Ascending aorta (tissue), 2 donors: ENCODE measurements at places on chromosomes 1 and 21.

DNA sequence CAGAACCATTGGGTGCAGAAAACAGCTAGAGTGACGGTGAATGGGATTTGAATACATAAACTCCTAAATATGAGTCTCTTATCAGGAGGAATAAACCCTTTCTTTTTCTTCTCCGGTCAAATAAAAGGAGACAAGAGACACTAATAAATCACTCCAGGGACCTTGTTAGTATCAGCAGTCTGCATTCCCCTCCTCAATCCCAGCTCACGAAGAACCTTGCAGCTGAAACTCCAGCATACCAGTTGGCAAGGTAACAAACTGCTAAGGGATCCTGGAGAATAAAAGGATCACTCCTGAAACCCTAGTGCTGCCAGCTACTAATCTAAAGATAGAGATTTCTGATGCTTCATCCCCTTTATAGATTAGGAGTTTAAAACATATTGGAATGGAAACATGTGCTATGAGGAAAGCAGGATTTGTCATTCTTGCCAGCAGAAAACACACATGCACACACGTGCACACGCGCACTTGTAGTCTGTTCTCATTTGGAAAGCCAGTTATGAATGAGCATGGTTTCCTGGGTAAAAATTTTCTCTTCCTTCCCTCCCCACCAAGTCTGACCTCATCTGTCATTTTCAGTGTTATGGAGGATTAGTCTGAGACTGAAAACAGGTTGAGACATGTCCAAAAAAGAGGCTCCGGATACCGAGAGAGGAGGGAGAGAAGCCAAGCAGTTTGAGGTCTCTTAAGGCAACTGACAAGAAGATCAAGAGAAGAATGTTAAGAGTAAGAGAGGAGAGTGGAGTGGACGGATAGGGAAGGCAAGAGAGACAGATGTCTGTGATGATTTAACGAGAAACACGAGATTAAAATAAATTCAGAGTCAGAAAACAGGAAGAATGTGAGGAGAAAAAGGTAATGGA, 10.9 kb downstream of the IER5 start:
- no peak for DNase-seq

GRCh38 chr1:71054281-71054731, 6.7 kb upstream of the PTGER3 start:
- DNase-seq = no peak

DNA sequence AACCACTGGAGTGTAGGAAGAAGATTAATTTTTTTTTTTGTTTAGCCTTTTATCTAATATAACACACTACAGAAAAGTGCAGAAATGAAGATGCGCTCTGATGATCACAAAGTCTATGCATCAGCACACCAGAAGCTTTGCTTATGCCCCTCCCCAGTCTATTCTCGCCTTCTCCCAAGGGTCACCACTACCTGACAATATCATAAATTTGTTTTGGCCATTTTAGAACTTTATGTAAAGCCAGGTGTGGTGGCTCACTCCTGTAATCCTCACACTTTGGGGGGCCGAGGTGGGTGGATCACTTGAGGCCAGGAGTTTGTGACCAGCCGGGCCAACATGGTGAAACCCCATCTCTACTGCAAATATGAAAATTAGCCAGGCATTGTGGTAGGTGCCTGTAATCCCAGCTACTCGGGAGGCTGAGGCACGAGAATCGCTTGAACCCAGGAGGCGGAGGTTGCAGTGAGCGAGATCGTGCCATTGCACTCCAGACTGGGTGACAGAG, 231.3 kb downstream of the FOXD2 start:
- no peak for DNase-seq

DNA sequence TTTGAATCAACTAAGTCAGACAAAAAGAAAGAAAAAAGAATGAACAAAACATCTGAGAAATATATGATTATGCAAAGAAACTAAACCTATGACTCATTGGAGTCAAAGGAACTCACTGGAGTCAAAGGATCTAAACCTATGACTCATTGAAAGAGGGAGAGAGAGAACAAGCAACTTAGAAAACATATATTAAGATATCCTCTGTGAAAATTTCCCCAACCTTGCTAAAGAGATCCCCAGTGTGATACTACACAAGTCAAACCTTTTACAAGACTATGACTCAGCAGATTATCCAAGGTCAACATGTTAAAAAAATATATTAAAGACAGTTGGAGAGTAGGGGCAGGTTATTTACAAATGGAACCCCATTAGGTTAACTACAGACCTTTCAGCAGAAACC, 1538.3 kb downstream of the NCAM2 start:
- DNase-seq = no peak

DNA sequence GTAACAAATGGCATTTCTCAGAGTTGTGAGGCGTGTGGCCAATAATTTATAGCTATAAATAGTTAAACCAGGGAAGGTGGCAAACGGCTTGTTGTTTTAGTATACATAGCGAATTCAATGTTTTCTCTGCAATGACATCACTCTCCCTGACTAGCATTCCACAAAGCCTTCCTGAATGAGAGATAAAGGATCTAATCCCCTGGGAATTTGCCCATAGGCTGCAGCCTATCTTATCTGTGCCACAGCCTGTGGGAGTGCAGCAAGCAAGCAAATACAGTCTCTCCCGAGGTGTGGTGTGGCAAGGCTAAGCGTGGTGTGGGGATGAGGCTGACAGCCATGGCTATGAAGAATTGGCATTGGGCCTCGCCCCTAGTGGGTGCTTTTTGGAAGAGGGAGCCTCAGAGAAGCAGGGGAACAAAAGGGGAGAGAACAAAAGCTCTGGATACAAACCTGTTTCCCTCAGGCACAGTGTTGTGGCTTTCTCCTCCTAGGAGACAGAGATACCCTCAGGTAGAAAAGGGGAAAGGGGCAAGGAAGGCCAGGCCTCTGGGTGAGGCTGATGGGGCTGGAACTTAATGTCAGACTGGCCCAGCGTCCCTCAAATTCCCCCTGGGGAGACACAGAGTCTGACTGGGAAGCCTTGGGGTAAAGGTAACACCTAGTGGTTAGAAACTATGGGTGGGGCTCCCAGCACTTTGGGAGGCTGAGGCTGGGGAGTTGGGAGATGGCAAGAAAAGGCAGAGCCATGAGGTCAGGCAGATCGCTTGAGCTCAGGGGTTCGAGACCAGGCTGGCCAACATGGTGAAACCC, 8.9 kb downstream of the TAGLN2 start:
- DNase-seq = no peak

DNA sequence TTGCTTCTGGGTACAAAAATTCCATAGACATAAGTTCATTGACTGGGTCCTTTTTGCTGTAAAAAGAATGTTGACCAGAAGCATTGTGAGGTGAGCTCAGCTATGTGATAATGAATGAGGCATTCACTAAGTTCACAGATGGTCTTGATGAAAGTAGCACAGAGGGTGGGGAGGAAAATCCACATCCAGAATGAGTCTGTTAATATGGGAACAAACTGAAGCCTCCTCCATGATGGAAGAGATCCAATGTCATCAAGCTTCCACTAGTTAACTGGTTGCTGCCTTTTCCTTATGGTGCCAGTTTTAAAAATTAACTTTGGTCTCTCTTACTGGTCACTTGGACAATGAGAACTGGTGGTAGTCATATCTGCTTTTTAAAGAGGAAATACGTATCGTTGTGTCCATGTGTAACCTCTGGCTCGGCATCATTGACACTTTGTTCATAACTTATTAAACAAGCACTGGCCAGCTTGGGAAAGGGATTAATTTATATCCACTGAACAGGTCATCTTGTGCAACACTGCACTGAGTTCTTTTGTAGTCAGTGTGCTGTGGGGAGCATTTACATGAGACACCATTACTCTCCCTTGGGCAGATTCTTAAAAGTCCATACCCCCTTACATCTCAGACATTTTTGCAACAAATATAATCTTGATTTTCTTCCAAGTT, 88.6 kb downstream of the ADAMTS1 start:
- DNase-seq = no peak

DNA sequence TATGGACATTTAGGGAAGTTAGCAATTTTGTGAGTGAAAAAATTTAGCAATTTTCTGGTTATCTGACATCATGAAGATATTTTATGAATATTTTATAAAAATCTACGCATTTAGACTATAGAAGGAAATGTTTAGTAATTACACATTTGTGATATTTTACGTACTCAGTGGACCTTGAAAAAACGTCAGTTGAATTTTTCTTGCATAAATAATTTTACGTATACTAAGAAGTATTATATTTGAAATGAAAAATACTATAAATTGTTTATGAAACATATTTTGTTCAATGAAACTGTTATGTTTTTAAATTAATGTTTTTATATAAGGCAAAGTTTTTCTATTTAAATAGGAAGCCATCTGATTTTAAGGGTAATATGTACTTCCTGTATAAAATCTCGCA, 462.8 kb downstream of the NCAM2 start:
- DNase-seq = no peak

DNA sequence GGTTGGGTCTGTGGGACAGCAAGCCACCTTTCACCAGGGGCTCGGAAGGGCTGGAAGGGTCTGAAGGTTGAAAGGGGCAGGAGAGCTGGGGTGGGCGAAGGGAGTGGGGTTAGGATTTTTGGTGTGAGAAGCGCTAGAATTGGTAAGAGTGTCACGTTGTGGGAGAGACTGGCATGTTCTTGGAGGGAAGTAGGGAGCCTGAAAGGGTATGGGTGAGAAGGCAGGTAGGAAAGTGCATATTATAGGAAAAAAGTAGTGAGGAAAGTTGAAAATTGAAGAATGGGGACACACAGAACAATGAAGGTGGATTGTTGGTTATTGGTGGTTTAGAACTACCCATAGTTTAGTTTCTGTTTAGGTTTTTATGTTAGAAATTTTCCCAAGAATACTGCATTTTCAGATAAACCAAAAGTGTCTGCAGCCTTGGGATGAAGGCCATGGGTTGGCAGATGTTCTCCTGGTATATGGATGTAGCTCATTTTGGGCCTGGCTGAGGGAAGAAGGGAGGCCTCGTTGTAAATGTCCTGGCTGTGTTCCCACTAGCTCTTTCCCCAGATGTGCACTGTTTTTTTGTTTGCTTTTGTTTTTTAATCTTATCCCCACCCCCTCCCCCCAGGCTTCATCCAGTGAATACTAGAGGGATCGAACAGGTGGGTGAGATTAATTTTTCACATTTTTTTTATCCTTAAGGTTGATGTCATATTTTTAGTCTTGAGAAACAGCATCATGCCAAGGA, 1.2 kb downstream of the LRRC42 start:
- no peak for DNase-seq

DNA sequence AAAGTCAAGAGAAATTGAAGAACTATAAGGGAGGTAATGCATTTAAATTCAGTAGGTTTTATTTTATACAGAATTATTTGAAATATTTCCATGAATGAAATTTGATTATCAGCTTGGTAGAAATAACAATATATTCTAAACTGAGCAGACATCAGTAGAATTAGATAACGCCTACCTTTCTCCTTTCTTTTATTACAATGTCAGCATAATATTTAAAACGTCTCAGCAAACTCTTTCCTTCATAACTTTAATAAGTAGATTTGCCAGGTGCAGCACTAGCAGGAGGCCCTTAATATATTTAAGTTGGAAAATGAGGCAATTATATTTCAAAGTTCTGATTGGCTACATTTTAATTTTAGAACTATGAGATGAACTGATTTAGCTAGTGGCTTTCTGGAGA, 298.8 kb downstream of the BRINP3 start:
- DNase-seq = no peak

DNA sequence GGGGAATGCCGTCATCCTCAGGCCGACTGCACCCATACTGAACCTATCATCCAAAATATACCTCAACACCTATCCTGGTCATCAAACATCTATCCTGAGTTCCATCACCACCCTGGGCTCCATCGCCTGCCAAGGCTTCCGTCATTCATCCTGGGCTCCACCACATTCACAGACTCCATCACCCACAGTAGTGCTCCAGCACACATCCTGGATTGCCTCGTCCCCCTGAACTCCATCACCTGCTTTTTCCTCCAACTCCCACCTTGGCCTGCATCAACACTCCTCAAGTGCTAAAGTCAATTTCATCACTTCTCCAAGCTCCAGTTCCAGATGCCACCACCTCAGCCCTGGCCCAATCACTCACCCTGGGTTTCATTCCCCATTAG, 7.8 kb downstream of the MAP3K6 start:
- DNase-seq = no peak

- no peak for DNase-seq
Observed at GRCh38 chr1:77465922-77466321, 184.1 kb downstream of the AK5 start.

DNA sequence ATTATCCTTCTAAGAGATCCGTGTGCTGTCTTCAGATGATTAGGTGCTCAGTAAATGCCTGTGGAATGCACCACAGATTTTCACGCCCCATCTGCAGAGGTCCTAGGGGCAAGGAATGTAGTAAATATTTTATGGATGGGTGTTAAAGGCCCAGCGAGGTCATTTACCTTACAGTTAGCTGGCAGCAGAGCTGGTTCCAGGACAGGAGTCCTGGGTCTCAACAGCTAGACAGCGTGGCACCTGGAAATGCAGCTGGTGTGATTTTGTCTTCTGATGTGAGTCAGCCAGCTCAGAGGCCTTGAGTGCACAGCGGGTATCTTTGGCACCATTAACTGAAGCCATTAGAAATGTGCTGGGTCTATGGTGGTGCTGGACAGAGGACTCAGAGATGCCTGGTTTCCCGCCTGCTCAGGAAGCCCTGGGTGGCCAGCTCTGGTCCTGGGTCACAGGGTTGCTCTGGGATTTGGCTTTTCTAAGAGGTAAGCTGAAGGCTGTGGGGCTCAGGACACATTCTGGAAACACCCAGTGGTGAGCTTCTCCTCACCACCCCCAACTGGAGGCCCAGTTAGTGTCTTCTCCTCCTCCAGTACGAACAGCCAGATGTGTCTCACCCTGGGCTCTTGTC, 65.5 kb downstream of the DDX20 start:
- DNase-seq = no peak

- DNase-seq = no peak
Observed at GRCh38 chr1:172328266-172328665, 92.2 kb upstream of the C1orf105 start.

- no peak for DNase-seq
Observed at GRCh38 chr1:110756506-110756905, 81.8 kb upstream of the KCNA3 start.

DNA sequence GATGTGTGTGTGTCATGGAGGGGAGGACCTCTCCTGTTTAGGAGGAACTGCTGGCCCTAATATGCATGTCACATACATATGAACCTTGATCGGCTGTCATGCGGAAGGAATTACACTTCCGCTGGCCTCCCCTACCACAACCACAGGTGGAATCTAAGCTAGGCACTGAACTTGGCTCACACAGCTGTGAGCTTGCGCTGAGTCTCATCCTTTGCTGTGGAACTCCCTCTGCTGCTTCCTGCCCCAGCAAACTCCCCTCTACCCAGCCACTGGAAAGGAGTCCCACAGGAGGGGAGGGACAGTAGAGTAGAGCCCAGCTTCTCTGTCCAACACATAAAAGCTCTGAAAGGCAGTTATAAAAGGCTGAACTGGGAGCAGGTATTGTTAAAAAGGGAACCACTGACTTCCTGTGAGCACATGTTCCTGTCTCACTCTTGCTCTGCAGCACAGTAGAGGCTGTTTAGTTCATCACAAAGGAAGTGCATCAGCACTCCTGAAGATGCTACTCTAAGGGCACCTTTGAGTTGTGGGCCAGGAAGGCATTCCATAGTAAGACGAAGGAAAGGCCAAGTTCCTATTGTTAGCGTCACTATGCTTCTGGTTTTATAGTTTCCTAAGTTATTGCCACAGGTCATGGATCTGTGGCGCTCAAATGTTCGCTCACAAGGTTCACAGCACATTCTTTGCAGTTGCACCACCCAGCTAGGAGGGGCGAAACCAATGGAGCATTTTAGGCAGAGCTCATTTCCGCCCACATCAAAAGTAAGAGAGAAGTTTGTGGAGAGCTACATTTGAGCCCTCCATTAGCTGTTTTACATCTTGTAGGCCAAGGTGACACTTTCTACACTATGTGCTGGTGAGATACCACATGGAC, 17.7 kb upstream of the PTPRC start:
- DNase-seq = no peak
